ENCODE measurements at places on chromosomes 3 and 15.

DNA sequence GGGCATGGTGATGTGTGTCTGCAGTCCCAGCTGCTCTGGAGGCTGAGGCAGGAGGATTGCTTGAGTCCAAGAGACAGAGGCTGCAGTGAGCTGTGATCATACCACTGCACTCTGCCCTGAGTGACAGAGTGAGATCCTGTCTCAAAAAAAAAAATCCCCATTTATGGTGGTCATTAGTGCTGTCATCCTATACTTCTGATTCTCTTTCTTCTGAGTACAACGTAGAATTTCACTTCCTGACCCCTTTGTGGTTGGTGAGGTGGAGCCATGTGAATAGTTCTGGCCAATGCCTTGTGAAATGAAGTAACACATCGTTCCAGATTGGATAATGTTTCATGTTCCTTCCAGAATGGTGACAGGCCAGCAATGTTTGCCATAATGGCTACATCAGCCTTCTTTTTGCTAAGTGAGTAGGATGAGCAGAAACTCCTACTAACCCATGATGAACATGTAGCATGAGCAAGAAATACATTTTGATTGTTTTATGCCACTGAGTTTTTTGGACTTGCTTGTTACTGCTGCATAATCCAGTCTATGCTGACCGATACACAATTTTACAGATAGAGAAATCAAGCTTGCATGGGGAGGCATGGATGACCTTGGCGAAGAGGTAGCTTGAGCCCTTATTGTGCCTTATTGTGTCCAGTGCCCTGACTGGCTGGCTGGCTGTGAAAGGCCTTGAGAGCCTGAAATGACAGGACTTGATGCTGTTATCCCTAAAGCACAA, 30.9 kb upstream of the TLE3 start:
- DNase-seq, result no peak

DNA sequence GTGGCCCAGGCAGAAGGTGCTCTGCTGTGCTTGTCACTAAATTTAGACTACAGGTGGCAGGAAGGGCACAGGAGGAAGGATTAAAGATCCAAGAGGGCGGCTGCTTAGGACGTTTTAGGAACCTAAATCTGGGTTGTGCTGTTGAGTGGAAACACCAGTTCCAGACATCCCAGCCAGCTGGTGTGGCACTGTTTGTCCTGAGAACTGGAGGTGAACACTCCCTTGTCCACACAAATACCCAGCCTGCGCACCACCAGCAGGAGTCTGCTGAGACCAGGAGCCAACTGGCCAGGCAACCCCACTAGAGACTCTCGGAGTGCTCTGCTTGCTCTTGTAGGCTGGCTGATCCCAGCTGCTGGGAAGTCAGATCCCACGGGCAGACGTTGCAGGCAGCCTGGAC, 30.3 kb upstream of the UACA start:
- DNase-seq, result no peak

GRCh38 chr3:157755233-157755632, 252.0 kb upstream of the VEPH1 start:
- DNase-seq, result no peak

- DNase-seq, result no peak
Observed at GRCh38 chr3:95655363-95655986, 1158.9 kb upstream of the EPHA6 start.

DNA sequence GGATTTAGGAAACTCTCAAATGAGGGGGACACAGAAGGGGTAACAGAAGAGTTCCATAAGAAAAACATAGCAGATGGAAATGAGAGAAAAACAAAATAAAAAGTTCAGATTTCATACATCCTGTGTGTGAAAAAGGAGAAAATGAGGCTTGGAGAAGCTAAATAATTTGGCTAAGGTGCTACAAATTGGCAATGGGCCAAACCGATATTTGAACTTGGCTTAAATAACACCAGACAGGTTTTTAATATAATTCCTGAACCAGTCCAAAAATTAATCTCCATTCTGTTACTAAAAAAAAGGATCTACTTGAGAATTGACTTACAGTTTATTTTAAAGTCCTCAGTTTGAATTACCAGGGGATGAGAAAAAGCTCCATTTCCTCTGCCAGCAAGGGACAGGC, 342.9 kb upstream of the DPH6 start:
- DNase-seq, result no peak

DNA sequence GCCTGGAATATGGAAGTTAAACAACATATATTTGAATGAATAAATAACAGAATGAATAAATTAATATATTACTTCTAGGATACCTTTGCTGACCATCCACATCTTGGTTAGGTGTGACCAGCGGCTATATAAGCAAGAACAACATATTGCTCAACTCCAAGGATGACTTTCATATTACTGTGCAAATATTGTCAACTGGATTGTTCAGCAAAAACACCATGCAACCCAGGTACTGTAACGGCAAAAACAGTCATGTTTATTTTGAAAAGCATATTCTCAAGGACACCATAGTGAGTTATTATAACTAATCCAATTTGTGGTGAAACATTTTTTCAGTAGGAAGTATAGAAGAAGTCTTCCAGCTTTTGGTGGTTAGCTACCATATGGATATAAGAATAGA, 907.9 kb downstream of the IGSF11 start:
- DNase-seq, result no peak

GRCh38 chr3:133934996-133935842, 39.5 kb upstream of the RAB6B start:
- no peak for DNase-seq

- DNase-seq, result no peak
Observed at GRCh38 chr3:174247687-174248152, 611.4 kb upstream of the NAALADL2 start.

- DNase-seq, result no peak
Observed at GRCh38 chr15:23385886-23386430, 31.4 kb downstream of the GOLGA8S start.

GRCh38 chr3:61199843-61200242, 51.4 kb downstream of the FHIT start:
- DNase-seq, result no peak

DNA sequence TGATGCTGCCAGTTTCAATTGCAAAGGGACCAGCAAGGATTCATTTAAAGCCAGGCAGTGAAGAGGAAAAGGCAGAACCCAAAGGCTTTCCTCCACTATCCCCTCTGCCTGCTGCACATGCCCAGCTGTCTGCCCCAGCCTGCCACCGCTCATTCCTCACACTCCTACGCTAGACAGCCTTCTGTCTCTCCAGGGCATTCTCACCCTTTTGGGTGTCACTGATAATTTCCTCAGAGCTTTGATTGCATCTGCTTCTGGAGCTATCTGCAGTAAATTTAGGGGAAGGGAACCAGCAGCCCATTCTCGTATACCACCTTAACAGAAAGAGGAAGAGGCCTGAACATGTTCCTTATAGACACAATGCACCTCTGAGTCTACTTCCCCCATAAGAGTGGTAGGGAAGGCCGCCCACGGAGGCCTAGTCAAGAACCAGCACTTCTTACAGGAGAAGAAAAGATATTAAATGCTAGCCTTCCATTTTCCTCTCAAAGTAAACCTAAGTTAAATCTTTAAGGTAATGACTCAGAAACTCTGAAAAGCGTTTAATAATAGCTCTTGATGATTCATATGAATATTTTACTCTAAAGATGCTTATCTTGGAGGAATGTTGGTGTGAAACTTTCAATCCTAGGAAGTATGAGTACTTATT, 20.9 kb downstream of the NUDT16 start:
- no peak for DNase-seq

- peak; percentile 47 for DNase-seq
Observed at GRCh38 chr3:64901522-64901885, 213.7 kb upstream of the ADAMTS9 start.

GRCh38 chr3:78985981-78986380, 781.8 kb downstream of the ROBO1 start:
- no peak for DNase-seq

- DNase-seq, result peak; percentile 83
Observed at GRCh38 chr15:34853001-34853758, 57.8 kb upstream of the ACTC1 start.

DNA sequence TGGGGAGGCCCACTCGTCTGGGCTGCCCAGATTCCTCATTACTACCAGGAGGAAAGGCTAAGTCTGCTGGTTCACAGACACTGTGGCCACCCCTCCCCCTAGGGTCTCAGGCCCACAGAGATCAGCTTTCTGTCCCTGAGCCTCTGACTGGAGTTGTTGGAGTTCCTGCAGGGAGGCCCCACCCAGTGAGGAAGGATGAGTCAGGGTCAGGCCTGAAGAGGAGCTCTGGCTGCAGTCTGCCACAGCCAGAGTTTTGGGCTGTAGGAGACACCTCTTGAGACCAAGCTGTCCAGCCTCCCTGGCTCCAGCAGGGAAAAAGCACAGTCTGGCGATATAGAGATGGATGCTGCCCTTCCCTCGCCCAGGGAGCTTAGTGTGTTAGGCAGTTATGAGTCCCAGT, 720.9 kb upstream of the SEMA6D start:
- no peak for DNase-seq

DNA sequence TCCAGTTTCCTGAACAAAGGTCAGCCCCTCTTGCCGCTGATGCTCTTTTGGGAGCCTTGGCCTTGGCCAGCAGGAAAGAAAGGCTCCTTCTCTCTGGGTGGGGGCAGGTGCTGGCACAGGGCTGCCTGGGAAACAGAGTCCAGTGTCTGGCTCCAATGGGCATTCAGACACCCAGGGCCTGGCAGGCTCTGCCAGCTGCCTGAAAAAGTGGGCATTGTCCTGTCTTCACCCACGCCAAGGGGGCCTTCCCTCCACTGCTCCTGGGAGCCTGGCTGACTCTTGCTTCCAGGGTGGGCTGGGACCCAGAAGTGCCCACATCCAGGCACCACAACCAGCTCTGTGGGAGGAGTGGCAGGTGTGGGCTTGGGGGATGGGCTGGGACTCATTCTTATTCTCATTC, 62.7 kb downstream of the RHCG start:
- no peak for DNase-seq

DNA sequence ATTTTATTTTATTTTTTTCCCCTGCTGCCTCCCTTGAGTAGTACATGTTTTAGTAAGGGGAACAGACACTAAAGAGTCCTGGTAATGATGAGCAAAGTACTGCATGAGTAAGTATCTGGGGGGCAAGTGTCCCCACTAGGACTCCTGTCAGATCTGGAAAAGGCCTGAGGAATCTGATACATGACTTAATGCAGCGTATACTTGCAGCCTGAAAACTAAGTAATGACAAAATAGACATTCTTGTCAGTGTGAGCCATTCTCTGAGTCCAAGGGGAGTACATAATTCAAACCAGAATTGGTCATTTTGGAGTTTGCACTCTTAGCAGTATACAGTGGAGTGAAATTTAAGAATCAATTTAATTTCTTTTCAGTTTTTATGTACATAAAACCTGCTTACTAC, 27.5 kb downstream of the NXPE3 start:
- no peak for DNase-seq

GRCh38 chr3:158395421-158395820, 175.6 kb upstream of the MLF1 start:
- peak; percentile 64 for DNase-seq

GRCh38 chr3:101340591-101340990, 20.2 kb upstream of the IMPG2 start:
- DNase-seq, result peak; percentile 21

GRCh38 chr3:101823525-101823924, 25.8 kb upstream of the NFKBIZ start:
- DNase-seq, result no peak

- DNase-seq, result peak; percentile 58
Observed at GRCh38 chr15:33735637-33736247, 232.6 kb upstream of the CHRM5 start.

DNA sequence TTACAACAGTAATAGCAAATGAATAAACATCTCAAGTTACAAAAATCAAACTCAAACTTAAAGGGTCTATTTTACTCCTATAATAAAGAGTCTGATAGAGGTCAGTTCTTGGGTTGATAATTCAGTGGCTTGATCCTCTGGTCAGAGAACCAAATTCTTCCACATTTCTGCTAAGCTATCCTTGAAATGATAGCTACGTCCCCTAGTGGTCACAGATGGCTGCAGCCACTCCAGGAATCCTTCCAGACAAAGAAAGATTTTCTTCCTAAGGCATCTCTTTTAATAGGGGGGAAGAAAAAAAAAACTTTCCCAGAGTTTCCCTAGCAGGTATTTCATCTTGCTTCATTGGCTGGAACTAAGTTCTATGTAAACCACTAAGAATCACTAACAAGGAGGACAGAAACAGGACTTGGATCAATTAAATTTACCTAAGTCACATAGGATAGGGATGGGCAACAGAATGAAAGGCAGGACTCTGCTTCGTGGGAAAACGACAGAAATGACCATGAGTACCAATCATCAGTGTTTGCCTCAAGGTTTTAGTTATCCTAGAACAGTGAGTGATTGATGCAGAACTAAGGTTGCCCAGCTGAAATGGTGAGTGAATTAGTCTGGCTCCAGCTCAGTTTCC, 160.7 kb downstream of the STAC start:
- DNase-seq, result peak; percentile 30

GRCh38 chr3:53726643-53727042, 119.6 kb downstream of the CHDH start:
- DNase-seq, result no peak

GRCh38 chr3:141441381-141442364, 45.2 kb upstream of the RASA2 start:
- DNase-seq, result peak; percentile 86

DNA sequence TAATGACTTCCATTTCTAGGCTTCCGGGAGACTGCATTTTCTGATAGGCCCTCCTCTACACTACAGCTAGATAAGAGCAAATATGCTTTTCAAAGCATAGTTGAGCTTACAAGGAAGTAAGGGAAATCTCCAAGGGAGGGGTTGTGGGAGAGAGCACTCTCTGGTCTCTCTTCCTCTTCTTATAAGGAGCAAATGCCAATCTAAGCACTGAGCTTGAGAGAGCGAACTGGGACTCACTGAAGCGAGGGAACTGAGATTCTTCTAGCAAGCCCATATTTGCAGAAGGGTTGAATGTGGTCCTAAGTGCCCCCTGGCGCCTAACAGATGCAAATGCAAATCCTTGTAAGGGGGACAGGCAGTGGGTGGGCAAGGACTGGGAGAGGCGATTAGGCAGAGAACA, 164.8 kb downstream of the ERC2 start:
- DNase-seq, result peak; percentile 57

GRCh38 chr3:102688556-102688930, 253.7 kb downstream of the ZPLD1 start:
- no peak for DNase-seq

DNA sequence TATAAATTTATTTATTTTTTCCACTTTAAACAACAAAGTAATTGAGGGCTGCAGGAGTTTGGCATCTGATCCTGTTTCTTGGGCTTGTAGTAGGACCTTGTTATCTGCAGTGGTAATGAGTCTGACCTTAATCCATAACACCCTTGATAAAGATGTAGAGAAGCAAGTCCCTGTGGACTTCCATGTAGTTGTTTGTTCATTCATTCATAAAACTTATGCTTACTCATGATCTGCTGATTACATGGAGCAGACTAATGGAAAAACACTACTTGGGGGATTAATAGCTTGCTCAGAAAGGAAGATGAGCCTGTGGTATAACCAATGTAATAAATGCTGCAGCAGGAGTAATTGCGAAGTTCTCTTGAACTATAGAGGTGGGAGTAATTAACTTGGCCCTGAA, 271.5 kb upstream of the TBL1XR1 start:
- DNase-seq, result peak; percentile 93

- no peak for DNase-seq
Observed at GRCh38 chr15:69498987-69499386, 46.4 kb downstream of the RPLP1 start.

- no peak for DNase-seq
Observed at GRCh38 chr3:180420016-180420415, 181.9 kb upstream of the TTC14 start.

GRCh38 chr3:187292181-187292580, 644 bp upstream of the MASP1 start:
- no peak for DNase-seq
